A549 (cell line): ENCODE measurements at places on chromosomes 7 and 10.
A peak's percentile ranks its signal among the peaks of the same experiment; 100 is the strongest.

GRCh38 chr7:142797391-142798377, 26.9 kb downstream of the PRSS2 start:
- no peak for DNase-seq

- no peak for DNase-seq
These were observed 25.5 kb downstream of the VSIR start for GRCh38 chr10:71747551-71748523.

DNA sequence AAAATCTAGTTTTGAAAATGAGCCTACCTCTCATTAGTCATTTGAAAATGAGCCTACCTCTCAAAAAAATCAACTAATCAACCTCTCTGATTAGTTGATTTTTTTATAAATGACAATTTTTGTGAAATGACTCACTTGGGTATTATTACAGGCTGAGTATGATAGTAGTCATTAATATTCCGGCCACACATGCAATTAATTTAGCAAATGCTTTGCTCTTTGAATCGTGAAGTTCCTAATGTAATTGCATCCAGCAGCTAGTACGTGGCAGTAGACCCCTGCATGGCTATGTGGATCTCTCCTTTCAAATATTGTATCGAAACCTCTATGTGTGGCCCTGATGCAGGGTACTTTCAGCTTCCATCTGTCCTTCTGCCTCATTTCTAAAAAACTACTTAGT, 245.9 kb upstream of the PHYHIPL start:
- no peak for DNase-seq

DNA sequence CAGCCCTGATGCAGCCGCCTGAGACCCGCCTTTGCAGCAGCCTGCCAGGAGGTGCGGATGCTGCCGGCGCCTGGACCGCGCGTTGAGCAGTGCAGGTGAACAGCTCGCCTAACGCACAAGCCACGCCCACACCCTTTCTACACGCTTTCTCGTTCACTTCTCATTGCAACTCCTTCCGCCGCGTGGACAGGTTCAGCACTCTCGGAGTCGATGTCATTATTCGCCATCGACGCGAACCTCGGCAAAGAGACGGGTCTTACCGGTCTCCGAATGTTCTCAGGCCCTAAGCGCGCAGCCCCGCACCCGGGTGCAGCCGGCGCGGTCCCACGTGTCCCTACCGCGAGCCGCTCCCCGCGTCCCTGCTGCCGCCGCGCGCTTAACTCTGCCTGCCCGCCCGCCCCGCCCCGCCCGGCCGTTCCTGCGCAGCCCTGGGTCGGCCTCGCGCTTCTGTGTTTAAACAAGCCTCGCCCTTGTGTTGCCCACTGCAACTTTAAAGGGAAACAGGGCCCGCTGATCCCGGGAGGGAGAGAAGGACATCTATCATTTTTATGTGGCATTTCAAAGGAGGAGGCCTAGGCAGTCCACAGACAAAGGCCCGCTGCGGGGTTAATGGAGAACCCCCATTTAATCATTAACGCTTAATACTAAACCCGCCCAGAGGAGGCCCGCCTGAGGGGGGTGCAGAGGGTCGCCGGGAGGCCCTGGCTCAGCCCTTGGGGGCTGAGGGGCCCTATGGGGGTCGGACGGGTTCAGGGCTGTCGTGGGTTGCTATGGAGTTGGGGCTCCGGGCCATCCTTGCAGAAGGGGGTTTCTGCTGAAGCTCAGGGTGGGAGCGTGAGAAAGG, 128.5 kb downstream of the WDR11 start:
- peak; percentile 35 for DNase-seq

- DNase-seq, result peak; percentile 58
These were observed 33.4 kb upstream of the PPP3CB start for GRCh38 chr10:73529089-73529832.

DNA sequence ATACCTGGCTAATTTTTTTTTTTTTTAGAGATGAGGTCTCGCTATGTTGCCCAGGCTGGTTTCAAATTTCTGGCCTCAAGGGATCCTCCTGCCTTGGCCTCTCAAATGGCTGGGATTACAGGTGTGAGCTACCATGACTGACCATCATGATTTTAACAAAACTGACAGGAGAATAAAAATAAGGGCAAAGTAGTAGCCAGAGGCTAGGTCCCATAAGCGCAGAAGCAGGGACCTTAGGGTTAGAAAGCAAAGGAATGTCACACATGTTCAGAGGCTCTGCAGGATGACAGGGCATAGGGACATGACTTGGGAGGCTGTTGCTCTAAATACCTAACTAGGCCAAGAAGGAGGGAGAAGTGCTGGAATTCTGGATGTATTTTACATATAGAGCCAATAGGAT, 5.1 kb upstream of the LIMK1 start:
- no peak for DNase-seq

- no peak for DNase-seq
These were observed 8.4 kb upstream of the IFT22 start for GRCh38 chr7:101330011-101330484.

DNA sequence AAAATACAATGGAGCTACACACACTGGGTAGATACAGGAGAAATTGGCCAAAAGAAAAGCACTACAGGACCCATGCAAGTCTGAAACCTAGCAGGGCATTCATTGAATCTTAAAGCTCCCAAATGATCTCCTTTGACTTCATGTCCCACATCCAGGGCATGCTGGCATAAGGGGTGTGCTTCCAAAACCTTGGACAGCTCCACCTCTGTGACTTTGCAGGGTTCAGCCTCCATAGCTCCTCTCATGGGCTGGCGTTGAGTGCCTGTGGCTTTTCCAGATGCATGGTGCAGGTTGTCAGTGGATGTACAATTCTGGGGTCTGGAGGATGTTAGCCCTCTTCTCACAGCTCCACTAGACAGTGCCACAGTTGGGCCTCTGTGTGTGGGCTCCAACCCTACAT, 626.3 kb upstream of the POT1 start:
- DNase-seq, result no peak

DNA sequence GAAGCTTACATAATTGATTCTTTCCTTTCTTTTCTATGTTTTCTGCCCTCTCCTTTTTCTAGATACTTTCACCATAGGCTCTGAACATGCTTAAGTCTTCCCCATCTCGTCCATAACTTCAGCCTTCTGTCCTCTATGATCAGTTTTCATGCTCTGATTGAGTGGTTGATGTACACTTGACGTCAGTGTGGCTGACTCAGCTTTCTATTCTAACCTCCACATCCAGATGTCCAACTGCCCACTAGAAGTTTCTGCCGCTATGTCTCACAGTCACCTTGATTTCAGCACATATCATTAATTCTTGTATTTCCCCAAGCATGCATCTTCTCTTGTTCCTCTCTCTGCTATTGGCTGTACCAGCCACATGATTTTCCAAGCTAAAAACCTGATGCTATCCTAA, 15.0 kb downstream of the CDK14 start:
- no peak for DNase-seq

- DNase-seq, result no peak
These were observed 35.5 kb upstream of the PTF1A start for GRCh38 chr10:23156447-23157150.

DNA sequence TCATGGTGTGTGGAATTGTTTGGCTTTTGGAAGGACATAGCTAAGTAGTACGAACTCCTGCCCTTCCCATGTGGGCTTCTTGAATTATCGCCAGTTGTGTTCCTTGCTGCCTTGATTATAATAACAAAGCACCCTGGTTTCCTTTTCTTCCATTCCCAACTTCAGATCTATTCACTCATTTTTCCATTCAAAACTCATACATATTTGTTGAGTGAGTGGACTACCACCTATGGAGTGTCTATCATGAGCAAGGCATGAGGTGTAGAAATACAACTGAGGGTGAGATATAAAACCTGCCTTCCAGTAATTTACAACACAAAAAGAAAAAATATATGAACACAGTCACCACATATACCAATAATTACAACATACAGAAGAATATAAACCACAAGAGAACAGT, 4.9 kb upstream of the COL17A1 start:
- DNase-seq, result no peak

DNA sequence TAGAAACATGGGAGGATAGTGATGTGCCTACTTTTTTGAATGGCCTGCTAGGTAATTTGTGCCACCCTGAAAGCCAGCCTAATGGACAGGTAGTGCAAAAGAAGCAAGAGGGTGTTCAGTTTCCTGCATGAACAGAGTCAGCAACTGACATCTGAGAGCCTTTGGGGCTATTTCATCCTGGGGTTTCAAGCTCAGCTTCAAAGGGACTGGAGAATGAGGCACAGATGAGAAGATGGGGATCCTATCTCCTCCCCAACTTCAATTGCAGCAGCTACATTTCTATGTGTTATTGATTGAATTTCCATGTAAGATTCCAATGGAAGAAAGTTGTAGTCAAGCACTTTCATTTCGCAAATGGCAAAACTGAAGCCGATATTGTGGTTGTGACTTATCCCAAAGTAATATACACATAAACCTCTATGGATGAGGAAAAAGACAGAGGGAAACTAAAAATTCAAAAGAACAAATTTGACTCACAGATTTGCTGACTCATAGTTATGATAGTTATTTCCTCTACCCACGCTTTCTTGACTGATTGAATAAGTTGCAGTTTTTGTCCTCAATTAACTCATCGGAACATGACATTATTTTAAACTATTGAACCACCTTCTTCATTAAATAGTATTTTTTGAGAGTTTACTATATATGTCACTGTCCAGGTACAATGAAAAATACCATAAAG, 42.6 kb upstream of the NRP1 start:
- DNase-seq, result peak; percentile 5

DNA sequence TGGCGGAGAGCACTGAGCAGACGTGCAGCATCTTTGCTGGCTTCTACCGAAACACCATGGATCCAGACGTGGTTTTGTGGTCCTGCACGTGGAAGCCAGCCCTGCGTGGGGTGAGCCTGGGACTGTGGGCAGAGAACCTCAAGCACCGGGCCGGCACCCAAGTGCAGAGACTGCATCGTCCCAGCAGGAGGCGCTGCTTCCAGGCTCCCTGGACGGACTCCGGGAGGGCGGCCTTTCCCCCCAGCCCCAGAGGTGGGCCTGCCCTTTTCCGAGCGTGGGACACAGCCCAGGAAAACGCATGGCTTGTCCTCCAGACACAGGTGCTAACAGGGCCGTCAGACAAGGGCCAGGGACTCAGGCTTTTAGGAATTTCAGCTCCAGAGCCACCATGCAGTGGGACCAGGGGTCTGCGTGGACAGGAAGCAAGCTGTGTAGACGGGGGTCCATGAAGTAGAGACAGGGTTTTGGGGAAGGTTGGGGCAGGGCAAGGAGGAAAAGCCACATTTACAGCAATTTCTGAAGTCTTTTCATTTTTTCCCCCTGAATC, 303.9 kb downstream of the WDR37 start:
- no peak for DNase-seq

DNA sequence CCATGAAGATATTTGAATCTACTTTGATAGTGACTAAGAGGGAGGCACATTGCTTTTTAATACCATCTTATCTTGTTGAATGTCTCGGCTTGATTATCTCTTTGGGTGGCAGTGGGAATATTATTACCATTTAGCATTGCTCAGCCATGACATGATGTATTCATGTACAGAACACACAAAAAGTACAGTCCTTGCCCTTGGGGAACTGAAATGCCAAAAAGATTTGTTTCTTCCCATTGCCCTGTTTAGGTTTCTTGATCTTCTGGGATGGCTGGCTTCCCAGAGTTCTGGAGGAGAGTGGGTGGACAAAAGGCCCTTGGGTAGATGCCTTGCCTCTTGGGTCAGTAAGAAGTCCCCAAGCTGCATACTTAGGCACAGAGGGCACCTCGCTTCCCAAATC, 23.8 kb downstream of the SUFU start:
- no peak for DNase-seq

- no peak for DNase-seq
These were observed 309.4 kb downstream of the TWIST1 start for GRCh38 chr7:18808026-18808425.
